Kidney capillary endothelial cell (primary cell): ENCODE measurements at places on chromosomes 16 and 17.

DNA sequence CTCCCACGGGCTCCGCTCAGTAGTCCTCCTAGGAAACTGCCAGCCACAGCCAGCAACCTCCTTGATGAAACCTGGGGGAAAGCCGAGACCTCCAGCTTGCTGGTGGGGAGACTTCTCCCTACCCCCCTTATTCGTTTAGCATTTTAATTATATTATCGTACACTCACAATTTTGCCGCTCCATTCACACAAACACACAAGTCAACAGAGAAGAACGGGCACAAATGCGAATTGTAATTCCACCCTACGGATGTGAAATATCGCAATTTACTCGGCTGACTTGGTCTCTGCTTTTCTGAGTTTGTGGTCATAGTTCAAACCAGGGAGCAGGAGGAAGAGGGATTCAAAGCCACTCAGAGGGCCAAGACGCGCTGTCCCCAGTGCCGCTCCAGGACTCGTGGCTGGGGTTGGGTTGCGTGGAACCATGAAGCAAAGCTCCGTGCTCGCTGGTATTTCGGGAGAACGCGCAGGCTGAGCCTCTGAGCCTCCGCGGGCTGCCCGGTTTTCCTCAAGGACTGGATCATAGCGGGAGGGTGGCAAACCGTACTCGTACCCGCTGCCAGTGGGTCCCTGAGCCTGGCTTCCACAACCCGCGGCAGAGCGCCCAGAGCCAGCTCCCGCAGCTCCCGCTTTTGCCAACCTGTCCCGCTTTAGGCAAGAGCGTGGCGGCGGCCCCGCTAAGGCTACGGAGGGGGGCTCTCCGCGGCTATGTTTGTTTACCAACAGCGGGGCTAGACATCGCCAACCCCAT lies 2.0 kb downstream of the LHX1 start:
- no peak for DNase-seq

DNA sequence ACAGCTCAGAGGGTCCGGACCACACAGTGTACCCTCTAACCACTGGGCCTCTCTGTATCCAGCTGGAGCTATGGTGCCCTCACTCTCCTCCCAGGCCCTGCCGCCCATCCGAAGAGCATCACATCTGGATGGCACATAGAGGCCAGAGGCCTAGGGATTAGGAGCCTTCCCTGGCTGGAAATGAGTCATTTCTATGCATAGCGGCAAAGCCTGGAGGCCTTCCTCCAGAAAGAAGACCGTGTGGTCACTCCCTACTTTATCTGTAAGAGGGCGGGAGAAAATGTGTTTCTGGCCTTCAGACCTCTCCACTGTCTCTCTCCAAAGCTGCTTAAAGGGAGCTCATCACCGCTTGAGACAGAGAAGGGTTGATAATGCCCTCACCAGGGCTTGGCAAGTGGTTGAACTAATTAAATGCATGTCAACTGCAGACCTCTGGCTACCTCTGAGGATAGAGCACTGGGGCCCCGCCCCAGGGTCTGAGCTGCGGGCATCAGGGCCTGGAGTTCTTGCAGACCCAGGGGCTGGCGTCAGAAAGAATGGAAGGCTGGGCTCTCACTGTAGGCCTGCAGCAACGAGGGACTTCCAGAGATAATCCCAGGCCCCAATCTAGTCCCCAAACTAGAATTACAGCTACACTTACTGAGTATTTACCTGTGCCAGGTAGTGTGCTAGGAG lies 122.2 kb downstream of the IRX5 start:
- no peak for DNase-seq

GRCh38 chr17:4931963-4932362 lies at the start of gene GP1BA:
TSS of gene GP1BA (plus strand) at chr17:4932277. CDS start at chr17:4932605, 328 bp downstream.
- no peak for DNase-seq

GRCh38 chr17:9529033-9529700 lies 46.5 kb downstream of the STX8 start:
- DNase-seq: peak; percentile 18

- no peak for DNase-seq
Measured at GRCh38 chr16:56102906-56103305, 88.4 kb upstream of the GNAO1 start.

- DNase-seq: no peak
Measured at GRCh38 chr17:76511668-76512365, 10.6 kb upstream of the RHBDF2 start.

DNA sequence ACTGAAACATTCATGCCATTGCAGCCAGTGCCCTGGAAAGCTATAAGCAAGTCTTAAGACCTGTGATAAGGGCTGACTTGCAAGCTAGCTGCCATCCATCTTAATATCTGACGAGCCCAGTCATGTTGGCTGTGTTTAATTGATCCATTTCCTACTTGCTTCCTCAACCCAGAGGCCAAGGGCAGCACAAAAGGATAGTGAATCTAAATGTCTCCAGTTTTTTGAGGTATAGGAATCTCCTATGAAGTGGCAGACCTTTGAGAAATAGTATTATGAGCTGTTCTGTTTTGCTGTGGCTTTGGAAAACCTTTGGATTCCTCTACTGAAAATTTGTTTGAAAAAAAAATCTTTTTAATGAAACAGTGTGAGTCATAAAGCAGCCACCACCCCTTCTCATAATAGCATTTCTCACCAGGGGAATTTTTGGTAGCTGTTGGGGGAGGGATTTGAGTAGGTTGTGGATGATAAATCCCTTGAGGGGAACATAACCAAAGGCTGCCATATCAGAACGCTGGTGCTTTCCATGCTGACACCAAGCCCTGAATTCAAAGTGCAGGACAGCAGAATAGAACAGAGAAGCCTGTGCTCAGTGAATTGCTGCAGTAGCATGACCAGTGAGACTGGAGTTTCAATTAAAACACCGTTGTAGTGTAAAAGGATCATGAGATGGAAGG lies 12.9 kb downstream of the ZNRF1 start:
- peak; percentile 70 for DNase-seq

DNA sequence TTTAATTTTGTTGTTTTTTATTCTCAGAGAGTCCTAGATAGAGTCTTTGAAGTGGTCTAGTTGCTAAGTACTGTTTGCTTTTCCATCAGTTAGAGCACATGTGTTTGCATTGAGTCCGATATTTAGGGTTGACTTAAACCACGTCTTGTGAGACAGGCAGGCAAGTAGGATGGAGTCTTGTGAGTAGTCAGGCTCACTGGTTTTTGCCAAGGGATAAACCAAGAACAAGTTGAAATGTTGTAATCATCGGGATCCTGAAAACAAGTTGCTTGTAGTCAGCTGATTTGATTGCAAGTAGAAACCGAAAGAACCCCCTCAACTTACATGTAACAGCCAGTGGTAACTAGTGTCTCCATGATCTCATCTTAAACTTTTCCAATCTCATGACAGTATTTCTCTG lies 17.2 kb downstream of the ATP6V0A1 start:
- DNase-seq: no peak

DNA sequence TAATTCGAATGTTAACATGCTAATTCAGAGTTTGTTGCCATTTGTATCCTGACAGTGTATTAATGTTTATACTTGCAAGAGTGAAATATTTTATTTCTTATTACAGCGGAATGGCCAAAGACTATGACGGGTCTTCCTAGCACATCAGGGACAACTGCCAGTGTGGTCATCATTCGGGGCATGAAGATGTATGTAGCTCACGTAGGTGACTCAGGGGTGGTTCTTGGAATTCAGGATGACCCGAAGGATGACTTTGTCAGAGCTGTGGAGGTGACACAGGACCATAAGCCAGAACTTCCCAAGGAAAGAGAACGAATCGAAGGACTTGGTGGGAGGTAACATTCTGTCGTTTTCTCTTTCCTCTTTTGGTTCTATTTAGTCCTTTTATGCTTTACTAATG lies 23.4 kb downstream of the PPM1D start:
- no peak for DNase-seq

GRCh38 chr17:34781571-34782108 lies 179.6 kb downstream of the CCT6B start:
- DNase-seq: no peak

DNA sequence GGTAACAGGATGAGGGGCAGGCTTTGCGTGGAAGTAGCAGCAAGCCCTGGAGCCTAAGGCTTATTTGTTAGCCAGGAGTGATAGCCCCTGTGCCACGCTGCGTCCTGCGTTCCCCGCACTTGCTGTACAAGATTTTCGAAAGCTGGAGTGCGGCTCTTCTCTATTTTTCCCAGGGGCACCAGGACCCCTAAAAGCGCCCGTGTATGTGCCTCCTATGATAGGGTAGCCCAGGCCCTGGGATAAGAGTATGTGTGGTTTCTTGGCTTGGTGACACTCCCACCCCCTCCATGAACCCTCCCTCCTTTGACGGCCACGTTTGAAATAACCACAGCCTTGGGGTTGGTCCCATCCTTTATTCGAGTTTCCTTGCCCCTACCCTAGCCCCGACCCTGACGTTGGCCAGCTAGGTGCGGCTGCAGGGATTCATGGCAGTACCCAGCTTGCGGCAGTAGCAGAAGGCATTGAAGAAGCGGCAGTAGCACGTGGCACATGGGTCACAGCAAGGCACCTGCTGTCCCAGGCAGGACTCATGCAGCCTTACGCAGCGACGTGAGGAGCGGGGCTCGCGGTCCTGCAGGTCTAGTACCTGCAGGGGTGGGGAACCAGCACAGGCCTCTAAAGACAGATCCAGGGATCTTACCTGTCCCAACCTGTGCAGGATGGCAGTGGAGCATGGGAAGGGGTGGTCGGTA lies 968 bp downstream of the AGRP start:
- DNase-seq: no peak

DNA sequence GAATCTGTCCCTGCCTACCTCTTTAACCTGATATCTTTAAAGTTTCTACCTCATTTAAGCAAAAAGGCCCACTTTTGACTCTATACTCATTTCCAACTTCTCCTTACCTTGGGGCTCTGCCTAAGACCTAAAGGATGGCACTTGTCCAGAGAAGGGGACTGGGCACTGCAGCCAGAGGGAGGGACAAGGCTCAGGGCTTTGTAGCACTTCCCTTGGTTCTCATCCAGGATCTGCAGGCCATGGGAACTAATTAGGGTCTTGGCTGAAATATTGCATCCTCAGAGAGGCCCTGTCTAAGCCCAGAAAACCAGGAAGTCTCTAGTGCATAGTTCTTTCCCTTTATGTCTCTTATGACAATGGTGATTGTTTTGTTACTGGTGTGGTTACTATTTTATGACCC lies 37.3 kb downstream of the IRX5 start:
- no peak for DNase-seq

DNA sequence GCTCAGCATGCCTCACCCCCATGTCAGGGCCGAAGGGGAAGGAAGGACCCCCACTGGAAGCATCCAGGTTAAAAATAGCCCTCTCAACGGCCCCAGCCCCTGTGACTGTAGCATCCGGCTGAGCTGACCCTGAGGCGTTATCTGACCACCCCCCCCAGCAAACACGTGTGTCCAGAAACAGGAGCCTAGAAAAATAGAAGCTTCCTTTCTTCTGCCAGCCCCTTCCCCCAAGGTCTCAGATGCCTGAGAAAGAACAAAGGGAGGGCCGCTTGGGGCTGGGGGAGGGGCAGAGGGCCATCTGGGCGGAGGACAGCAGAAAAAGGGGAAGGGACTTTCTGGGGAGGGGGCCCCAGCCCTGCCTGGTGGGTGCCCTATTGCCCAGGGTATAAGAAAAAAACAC lies 55.8 kb downstream of the ACTG1 start:
- peak; percentile 56 for DNase-seq

DNA sequence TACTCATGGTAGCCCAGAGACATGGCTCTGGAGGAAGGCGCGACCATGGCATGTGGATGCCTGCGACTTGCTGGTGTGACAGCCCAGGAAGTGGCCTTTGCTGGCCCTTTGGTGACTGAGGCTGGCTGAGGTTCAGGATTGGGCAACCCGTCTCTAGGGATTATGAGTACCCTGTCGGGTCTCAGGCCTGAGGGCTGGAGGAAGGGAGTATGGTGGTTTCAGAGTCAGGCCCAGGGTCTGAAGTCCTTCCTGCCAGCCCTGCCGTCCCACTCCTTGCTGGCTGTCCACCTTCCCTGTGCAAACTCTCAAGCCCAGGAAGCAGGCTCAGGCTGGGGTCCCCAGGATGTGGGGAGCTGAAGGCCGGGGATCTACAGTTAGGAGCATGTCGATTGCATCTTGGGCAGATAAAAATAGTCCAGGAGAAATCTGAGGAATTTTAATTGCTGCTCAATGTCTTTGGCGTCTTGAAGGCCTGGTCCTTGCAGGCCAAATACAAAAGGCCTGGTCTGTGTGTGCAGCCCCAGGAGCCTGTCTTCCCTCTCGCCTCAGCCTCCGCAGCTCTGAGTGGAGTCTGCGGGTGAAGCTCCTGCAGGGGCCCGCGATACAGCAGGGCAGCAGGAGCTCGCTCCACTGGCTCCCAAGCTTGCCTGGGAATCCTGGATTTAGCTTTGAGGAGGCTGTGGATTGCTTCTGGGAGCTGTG lies 52.5 kb downstream of the NKD1 start:
- no peak for DNase-seq

- DNase-seq: no peak
Measured at GRCh38 chr16:8929086-8929748, 34.5 kb downstream of the USP7 start.

DNA sequence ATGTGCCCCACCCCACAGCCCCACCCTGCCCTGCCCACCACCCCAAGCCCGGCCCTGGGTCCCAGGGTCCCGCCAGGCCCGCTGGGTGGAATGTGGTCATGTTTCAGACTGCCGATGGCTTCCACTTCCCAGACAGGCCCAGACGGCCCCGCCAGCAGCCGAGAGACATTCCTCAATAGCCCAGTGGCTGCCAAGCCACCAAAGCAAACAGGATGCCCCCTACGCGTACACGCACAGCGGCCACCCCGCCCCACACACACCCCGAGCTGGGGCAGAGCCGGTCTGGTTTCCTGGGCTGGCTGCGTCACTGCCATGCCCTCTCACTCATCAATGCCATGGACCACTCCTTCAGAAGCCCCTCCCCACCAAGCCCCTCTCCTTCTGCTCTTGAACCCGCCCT lies 1.2 kb upstream of the KRT17 start:
- no peak for DNase-seq

DNA sequence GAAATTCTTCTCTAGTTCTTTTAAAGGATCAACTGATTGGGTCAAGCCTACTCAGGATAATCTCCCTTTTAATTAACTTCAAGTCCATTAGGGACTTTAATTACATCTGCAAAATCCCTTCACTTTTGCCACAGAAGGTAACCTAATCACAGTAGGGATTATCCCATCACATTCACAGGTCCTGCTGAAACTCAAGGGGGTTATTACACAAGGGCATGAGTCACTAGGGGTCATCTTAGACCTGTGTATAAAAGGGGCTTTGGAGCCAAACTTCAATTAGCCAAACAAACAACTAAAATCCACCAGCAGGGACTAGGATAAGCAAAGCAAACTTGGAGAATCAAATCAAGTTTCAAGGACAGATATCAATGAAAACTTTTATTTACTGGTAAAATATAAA lies 19.4 kb downstream of the CIAPIN1 start:
- DNase-seq: no peak

DNA sequence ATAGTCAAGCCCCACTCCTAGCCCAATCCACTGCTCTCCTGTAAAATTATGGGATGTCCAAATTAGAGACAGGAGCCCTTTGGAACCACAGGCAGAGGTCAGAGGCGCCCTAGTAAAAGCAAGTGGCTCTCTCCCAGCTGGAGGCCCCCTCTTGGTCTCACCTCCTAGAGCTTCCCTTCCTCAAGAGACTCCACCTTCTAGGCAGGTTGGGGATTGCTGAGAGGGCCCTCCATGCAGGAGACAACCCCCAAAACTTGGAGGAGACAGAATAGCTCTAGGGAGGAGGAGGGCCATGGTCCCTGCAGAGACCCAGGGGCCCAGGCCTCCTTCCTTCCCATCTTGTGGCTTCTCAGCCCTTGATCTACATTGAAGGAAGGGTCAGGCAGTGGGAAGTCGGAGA lies 29.4 kb downstream of the NEUROD2 start:
- DNase-seq: no peak
